ENCODE measurements at places on chromosomes 1 and 21.

DNA sequence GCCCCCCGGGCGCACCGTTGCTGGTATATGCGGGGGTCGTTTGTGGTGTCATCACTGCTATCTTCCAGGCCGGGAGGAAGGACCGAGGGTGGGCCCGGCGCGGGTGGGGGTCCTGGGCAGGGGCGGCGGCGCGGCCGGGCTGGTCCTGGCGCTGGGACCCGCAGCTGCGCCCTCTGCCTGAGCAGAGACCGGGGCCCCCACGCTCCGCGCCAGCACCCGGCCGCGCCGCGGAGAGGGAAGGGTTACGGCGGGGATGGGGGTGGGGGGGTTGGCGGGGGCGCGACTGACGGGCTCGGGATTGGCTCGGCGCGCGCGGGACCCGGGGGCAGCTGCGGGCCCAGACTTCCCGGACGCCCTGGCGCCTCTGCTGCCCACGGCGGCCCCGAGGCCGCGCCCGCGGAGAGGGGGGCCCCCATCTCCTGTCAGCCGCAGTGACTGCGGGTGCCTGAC lies 13.8 kb upstream of the SAMD11 start:
- no peak overlapping the region for H3K4me3 ChIP-seq
- peaks cover 27% of the 10 kb centered on the region for H3K4me1 ChIP-seq
- no peaks in the 10 kb centered on the region for H3K27me3 ChIP-seq

DNA sequence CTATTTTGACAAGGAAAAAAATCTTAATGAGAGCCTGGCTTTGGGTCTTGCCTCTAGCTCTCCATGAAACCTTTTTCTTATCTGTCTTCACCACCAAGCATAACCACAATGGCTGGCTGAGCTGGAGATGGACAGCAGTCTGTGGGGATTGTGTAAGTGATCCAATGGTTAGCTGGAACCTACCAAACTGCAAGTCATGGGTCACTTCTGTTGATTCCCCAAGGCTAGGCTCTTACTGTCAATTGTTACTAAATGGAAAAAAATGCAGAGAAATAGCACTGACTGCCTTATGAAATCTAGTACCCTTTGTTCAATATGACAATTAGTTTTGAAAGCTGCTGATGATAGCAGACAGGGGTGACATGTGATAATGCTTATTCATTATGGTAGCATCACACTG lies 359.0 kb downstream of the ST6GALNAC3 start:
- H3K4me3 ChIP-seq = no peak overlapping the region
- H3K27ac ChIP-seq = no peak overlapping the region
- H3K36me3 ChIP-seq = no peaks in the 10 kb centered on the region
- peaks cover 15% of the 10 kb centered on the region for H3K4me1 ChIP-seq

GRCh38 chr1:209029737-209030136 lies 553.8 kb upstream of the CAMK1G start:
- H3K4me1 ChIP-seq = no peaks in the 10 kb centered on the region
- no peaks in the 10 kb centered on the region for H3K36me3 ChIP-seq
- H3K27ac ChIP-seq = no peak overlapping the region
- H3K27me3 ChIP-seq = no peaks in the 10 kb centered on the region

DNA sequence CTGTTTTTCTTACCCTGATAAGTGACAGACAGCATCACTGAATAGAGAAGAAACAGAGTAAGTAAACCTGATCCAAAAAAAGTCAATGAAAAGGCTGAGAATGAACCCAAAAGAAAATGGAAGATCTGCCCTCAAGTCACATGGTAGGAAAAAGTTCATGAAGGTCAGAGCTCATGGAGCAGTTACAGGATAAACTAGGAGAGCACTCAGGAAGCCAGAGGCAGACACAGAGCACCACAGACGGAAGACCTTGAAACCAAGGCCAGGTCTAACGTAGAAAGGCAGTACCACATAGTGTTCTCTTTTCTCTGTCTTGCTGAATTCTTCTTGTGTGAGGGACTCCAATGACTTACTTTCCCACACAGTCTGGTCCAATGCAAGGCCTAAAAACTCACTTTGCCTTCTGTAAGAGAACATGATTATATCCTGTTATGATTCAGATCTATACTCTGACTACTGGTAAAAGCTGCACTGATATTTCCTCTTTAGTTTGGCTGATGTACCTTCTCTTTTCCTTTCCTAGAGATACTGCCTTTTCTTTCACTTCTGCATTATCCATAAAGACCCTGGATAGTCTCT lies 40.8 kb downstream of the RTCA start:
- no peak for DNase-seq
- H3K27me3 ChIP-seq = no peaks in the 10 kb centered on the region
- no peaks in the 10 kb centered on the region for H3K36me3 ChIP-seq
- no peak overlapping the region for H3K4me3 ChIP-seq

GRCh38 chr1:71899881-71900280 lies 382.5 kb downstream of the NEGR1 start:
- no peaks in the 10 kb centered on the region for H3K4me1 ChIP-seq
- no peaks in the 10 kb centered on the region for H3K27me3 ChIP-seq
- no peaks in the 10 kb centered on the region for H3K36me3 ChIP-seq
- H3K27ac ChIP-seq = no peak overlapping the region

GRCh38 chr1:40736085-40736531 lies 44.6 kb downstream of the NFYC start:
- DNase-seq = no peak
- H3K36me3 ChIP-seq = no peaks in the 10 kb centered on the region
- peak overlapping the region; percentile 5 for H3K27ac ChIP-seq
- H3K4me3 ChIP-seq = no peak overlapping the region
- no peaks in the 10 kb centered on the region for H3K27me3 ChIP-seq

GRCh38 chr21:14080764-14081096 lies 130.0 kb downstream of the LIPI start:
- H3K36me3 ChIP-seq = no peaks in the 10 kb centered on the region
- H3K27me3 ChIP-seq = no peaks in the 10 kb centered on the region
- no peaks in the 10 kb centered on the region for H3K4me1 ChIP-seq
- no peak for DNase-seq
- H3K4me3 ChIP-seq = no peak overlapping the region
- no peak overlapping the region for H3K27ac ChIP-seq

- no peak overlapping the region for H3K27ac ChIP-seq
- no peak for DNase-seq
- H3K4me1 ChIP-seq = no peaks in the 10 kb centered on the region
- no peaks in the 10 kb centered on the region for H3K27me3 ChIP-seq
- no peaks in the 10 kb centered on the region for H3K36me3 ChIP-seq
Measured at GRCh38 chr1:212920246-212920645, 30.1 kb upstream of the VASH2 start.

DNA sequence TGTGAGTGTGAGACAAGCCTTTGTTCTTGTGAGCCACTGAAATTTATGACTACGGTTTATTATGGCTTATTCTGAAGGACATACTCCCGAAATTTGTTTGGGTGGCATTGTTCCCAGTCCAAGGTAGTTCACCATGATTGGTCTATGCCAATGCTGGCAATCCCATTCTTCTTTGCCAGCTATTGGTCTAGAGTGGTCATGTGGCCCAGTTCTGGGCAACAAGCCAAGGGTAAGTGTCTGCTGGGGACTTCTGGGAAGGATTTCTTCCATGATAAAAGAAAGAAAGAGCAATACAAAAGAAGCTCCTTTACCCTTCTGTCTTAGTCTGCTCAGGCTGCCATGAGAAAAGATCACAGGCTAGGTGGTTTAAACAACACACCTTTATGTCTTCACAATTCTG lies 201.6 kb downstream of the SLC35F3 start:
- no peak overlapping the region for H3K4me3 ChIP-seq
- peaks cover 9% of the 10 kb centered on the region for H3K27me3 ChIP-seq
- no peak overlapping the region for H3K27ac ChIP-seq
- H3K4me1 ChIP-seq = no peaks in the 10 kb centered on the region

Measured in hepatocyte (in vitro differentiated cells).